Spleen (tissue), 13 donors: ENCODE measurements at places on chromosomes 5 and 9. TPM values are rescaled to one million over a fixed set of nuclear protein-coding genes. Genes with fewer than 3 reads are reported as not detected.

- no peak for DNase-seq
These were observed 407.1 kb upstream of the PAPPA start for GRCh38 chr9:115746496-115746895.

The CTNND2 gene
- 44.5 TPM for total RNA-seq

- no peak for DNase-seq
These were observed 26.8 kb upstream of the TNFAIP8 start for GRCh38 chr5:119328753-119329602.

- no peak for DNase-seq
These were observed 22.0 kb upstream of the PIK3R1 start for GRCh38 chr5:68193481-68194036.

DNA sequence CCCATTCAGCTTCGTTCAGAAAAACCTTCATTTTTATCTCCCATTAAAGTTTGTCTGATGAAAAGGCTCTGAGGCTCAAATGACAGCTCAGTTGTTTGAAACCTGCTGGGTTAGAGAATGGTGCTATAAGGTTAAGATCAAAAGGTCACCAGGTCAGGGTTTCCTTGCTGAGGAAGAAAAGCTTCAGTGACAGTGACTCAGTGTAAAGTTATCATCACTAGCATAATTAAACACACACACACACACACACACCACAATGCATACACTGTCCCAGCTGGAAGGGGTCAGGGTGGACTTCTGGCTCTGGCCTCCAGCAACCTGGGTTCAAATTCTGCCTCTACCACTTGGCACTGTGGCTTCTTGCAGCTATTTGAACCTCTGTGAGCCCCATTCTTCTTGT is 281.1 kb downstream of the DOCK8 start:
- DNase-seq: no peak

DNA sequence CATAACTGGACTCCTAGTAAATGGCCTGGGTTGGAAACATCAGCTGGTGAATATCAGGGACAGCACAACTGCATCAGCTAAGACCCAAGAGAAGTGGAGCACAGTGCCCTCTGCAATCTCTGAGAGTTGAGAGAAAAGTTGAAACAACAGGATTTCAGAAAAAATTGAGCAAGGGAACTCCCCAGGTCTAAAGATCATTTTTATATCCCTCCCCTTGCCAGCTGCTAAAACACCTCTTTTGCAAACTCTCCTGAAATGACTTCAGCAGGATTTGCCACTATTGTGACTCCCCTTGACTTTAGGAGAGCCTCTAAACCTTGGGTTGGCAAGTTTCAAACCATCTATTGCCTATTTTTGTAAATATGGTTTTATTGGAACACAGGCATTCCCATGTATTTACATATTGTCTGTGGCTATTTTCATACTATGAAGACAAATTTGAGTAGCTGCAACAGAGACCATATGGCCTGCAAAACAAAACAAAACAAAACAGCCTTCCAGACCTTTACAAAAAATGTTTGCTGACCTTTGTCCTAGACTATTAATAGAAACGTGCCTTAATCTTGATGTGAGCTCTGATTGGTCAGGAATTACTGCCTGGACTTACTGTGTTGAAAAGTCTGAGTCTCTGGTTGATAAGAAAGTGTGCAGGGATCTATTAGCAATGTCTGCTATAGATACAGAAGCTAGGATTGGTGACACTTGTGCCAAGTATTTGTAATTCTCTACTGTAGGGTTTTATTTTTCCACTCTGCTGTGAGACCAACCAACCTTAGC is 37.7 kb upstream of the PLPPR1 start:
- no peak for DNase-seq

The PTGR1 gene
- 11.8 TPM for total RNA-seq

The CDO1 gene
- total RNA-seq: 5.4 TPM

The AFAP1L1 gene
- total RNA-seq: 15.4 TPM

GRCh38 chr5:132474881-132475496 is 15.6 kb downstream of the IRF1 start:
- peak; percentile 75 for DNase-seq

DNA sequence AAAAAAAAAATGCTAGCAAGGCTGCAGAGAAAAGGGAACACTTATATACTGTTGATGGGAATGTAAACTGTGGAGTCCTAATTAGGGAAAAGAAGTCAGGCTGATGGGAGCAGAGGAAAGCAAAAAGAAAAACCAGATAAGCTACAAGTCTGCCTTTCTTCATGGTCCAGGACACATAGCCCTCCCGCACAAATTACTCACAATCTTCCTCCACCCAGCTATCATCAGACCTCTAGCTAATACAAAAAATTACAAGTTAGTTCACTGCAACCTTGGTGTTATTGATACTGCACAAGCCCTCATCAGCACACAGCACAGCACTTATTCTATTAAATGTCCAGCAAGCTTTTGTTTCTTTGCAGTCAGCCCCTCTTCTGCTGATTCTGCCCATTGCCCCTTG is 186.0 kb upstream of the ADRA1B start:
- no peak for DNase-seq

GRCh38 chr9:25678147-25678666 is at the start of gene TUSC1:
Gene TUSC1, minus strand, starts transcription at chr9:25678444. Its CDS starts 132 bp downstream, at chr9:25678312.
- peak; percentile 88 for DNase-seq

DNA sequence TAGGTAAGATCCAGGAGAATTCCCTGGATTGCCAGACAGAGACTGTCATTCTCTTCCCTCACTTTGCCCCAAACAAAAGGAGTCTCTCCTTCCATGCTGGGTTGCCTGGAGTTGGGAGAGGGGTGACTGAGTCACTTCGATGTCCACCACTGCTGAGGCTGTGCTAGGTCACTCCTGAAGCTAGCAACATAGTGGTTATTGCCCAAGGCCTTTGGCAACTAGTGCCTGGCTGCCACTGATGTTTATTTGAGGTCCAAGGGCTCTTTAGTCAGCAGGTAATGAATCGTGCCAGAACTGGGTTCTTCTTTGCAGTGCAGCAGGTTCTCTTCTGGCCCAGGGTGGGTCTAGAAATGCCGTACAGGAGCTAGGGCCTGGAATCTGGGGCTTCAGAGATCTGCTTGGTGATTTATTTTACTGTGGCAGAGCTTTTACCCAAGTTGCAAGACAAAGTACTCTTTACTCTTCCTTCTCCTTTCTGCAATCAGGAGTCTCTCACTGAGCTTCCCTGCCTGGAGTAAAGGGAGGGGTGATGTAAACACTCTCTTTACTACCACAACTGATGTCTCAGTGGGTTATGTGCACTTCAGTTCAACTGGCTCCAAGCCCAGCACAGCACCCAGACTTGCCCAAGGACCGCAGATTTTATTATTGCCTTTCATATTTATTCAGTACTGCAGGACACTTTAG is 155.7 kb upstream of the SH3GL2 start:
- no peak for DNase-seq

DNA sequence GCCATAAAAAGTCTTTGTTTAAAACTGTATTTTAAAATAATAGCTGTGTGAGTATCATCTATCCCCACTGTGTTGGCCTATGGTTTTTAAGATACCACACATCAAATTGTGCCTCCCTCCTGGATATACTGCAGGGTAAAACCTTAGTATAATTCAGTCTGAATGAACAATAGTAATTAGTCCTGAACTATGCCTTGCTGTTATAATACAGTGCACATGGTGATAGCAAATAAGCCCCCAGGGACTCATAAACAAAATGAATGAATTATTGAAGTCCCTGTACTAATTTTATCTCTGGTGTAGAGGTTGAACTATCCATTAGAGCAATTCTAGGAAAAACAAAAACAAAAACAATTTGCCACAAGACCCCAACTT is 142.7 kb upstream of the ADAMTSL1 start:
- DNase-seq: no peak

DNA sequence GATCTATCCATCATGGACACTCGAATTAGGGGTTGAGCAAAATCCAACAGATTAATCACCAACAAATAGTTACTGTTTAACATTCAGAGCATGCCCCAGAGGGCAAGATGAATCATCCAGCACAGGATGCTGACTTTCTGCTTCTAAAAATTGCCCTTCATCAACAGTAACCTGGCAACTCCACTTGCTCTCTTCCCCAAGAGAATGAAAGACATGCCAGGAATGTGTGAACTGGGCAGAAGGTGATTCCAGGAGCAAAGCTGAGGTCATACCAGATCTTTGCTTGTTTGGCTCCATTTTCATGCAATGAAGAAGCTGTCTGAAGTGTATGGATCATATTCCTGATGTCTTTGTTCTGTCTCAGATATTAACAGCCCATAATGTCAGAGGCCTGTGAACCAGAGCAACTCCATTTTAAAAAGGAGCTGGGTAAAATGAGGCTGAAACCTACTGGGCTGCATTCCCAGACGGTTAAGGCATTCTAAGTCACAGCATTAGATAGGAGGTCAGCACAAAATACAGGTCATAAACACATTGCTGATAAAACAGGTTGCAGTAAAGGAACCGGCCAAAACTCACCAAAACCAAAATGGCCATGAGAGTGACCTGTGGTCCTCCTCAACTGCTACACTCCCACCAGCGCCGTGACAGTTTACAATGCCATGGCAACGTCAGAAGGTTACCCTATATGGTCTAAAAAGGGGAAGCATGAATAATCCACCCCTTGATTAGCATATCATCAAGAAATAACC is 2.5 kb upstream of the ZNF367 start:
- DNase-seq: no peak

DNA sequence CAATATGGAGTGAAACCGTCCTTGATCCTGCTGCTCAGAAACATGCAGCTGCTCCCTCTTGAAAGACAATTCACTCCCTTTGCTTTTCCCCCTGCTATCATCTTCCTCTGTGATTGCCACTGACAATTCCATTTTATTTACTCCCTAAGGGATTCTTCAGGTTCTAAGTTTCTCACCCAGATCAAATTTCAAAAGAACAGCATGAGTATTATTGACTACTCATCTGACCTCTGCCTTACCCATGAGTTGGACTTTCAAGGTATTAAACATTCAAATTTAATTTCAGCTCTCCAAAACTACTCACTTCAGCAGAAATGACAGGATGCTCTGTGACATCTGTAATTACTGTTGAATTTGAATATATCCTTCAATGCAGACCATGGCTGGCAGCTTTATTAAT is 236.5 kb upstream of the HAPLN1 start:
- no peak for DNase-seq

The CFAP90 gene
- total RNA-seq: not detected

DNA sequence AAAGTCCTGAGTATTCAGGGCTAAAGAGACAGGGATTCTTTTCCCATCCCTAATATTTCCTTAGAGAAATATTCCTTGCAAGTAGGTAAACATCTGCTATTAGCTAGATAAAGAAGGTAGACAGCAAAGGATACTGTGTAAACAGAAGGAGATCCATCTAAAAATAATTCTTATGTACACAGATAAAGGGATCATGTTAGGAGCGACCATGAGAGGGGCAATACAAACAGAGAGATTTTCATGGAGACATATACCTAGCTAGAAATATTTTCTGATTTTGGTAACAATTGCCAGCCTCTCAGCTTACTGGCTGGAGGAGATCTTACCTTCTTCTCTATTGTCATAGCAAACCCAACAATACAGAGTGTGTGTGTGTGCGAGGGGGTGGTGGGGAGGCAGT is 184.6 kb upstream of the DMAC1 start:
- no peak for DNase-seq

DNA sequence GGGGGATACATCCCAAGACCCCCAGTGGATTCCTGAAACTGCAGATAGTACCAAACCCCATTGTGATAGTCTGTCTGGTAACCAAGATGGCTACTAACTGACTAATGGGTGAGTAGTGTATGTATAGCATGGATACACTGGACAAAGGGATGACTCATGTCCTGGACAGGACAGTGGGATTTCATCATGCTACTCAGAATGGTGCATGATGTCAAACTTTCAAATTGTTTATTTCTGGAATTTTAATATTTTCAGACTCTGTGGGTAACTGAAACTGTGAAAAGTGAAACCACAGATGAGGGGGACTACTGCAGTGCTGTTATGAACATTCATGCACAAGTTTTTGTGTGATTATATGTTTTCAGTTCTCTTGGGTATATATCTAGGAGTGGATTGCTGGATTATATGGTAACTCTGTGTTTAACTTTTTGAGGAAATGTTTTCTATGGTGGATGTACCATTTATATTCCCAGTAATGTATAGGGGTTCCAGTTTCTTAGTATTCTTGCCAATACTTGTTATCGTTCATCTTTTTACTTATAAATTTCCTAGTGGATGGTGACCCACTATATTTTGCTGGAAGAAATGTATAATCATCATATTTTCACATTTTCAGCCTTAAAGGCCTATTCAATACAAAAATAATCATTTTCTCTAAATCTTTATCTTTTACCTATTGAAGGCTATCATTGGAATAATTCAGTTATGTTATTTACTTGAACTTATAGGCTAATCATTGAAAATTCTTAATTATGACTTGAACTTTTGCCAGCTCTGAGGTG is 140.9 kb downstream of the NR3C1 start:
- DNase-seq: no peak

DNA sequence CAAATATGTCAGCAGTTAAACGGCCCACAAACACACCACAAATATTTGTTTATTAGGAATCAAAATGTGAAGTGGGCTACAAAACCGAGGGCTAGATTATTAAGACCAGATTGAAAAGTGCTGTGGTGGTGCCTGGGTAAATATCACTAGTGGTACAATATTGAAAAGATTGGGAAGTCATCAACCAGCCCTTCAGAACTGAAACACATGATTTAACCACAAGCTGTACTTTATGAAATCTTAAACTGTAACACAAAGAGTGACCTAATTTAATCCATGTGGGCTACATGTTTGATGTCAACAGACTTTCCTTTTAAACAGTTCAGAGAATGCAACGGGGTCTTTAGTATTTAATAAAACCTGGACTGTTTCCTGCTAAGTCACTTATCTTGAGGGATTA is 182.3 kb downstream of the SPATA31D1 start:
- DNase-seq: no peak

The FOXD4L3 gene
- total RNA-seq: 0.35 TPM

DNA sequence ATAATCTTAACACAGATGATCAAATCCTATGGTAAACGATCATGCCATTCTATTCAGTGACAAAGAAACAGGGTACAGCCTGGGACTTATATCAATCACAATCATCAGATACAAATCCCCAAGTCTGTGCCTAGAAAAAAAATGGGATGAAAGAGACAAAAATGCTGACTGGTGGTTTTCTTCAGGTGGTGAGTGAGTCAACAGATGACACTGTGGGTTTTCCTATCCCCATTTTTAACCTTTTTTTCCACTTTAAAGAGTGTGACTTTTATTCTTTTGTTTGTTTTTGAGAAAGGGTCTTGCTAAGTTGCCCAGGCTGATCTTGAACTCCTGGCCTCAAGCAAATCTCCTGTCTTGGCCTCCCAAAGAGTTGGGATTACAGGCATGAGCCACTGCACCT is 3.2 kb downstream of the CIZ1 start:
- DNase-seq: no peak

The ENTREP1 gene
- 0.94 TPM for total RNA-seq

- DNase-seq: no peak
These were observed 245.1 kb downstream of the DOCK8 start for GRCh38 chr9:459491-460444.
